NCI-H1694 treated with DMSO at 0.1 percent for 48 hours (cell line): ENCODE measurements at places on chromosomes 1 and 21.

DNA sequence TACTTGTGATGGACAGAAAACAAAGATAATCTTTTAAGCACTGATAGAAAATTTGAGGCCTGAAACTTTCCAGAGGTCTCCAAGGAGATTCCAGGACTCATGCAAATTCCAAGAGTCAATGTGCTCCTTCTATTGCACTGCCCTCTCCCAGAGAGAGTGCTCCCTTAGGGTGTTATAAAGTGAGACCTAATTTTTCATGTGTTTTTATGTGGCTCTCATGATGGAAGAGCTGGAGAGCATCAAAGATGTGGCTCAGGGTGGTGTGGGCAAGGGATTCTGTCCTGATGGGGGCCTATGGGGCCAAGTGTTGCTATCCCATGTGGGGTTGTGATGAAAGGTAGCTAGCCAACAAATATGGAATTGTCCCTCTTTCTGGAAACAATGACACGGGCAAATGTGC, 101.3 kb downstream of the PRRX1 start:
- no peak for DNase-seq

DNA sequence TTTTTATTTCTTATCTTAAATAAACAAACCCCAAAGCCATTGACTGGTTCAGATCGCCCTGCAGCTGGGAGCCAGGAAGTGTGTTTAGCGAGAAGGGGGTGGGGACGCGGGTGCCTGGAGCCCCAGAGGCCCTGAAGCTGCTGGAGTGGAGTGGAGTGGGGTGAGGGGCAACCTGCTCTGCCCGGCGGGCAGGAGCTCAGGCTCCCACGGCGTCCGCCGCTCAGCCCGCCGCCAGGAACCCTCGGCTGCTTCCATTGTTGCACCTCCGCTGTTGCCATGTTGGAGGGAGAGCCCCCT, 673 bp downstream of the PIK3C2B start:
- DNase-seq = peak; percentile 35

- DNase-seq = no peak
These were observed 25.0 kb upstream of the TENT5C start for GRCh38 chr1:117580882-117581281.

DNA sequence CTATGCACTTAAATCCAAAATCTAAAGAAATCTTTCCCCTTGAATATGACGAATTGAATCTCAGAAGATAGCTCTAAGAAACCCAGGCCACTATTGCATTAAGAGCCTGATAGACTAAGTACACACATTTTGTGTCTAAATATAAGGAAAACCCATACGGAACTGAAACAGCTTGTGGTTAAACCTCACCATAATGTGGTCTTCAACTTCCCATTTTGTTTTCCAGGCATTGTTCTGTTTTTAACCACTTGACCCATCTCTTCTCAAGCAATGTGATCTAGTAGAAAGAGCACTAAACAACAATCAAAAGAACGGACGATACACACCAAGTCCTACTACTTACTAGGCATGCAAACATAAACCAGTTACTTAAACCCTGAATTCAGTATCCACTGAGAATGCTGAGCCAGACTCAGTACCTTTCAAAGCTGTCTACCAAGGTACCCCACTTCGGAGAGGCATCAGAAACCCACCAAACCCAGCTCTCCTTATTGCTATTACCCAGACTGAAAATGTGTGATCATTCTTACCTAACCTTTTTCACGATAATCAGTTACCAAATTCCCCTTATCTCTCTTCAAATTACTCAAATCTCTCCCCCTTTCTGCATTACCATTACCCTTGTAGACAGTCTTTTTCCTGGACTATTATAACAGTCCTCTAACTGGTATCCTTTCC, 12.8 kb downstream of the OTUD7B start:
- DNase-seq = no peak

GRCh38 chr1:66380452-66381212, 153.3 kb upstream of the SGIP1 start:
- no peak for DNase-seq

DNA sequence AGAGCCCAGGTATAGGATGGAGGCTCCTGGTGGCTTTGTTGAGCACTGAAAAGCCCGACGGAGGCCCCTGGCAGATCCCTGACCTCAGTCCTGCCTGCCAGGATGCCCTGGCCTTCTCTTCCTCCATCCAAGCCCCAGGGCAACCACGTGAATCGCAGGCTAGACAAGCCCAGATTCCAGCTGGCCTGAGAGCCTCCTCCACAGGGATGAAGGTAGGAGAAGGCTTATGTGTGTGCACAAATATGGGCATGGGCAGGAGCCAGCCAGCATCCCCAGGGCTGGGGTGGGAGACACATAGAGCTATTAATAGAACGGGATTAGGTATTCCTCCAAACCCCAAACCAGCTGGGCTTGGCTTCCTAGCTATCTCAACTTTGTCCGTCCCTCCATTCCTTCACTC, 4.0 kb upstream of the EXTL1 start:
- DNase-seq = no peak

- no peak for DNase-seq
These were observed 154.3 kb upstream of the RNPC3 start for GRCh38 chr1:103371234-103371633.

DNA sequence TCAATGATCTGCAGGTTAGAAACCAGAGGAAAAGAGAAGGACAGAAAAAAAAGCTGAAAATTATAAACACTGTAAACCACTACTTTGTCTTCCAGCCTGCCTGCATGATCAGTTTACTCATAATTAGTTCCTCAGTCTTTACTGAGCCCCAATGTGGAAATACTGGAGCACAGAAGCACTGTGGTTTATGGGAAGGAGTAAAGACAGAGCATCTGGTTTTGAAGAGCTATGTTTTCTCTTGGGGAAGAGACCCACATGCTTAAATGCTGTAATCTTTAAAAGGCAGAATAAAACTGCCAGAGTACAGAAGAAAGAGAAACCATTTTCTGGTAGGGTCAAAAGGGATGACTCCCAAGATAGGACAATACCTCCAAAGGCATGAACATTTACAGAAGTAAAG, 159.0 kb upstream of the ZNHIT6 start:
- DNase-seq = no peak

DNA sequence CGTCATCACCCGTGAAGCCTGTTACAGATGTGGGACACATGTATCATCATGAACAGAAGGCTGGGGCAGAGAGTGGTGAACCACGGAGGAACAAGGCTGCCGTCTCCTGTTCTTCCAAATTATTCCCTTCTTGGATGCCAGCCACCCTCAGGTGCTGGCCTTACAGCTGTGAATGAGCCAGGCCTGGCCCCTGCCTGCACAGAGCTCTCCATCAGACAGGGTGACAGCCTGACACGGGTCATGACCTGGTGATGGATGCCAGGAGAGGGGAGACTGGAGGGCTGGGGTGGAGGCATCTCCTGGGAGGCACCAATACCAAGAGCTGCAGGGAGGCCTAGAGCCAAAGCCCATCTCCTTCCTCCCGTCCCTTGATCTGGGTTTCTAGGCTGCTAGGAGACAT, 230.0 kb upstream of the C1orf174 start:
- DNase-seq = no peak

- DNase-seq = no peak
These were observed 119.2 kb downstream of the ITSN1 start for GRCh38 chr21:33761441-33762036.

GRCh38 chr1:1200876-1201810, 5.2 kb downstream of the TNFRSF18 start:
- DNase-seq = no peak

DNA sequence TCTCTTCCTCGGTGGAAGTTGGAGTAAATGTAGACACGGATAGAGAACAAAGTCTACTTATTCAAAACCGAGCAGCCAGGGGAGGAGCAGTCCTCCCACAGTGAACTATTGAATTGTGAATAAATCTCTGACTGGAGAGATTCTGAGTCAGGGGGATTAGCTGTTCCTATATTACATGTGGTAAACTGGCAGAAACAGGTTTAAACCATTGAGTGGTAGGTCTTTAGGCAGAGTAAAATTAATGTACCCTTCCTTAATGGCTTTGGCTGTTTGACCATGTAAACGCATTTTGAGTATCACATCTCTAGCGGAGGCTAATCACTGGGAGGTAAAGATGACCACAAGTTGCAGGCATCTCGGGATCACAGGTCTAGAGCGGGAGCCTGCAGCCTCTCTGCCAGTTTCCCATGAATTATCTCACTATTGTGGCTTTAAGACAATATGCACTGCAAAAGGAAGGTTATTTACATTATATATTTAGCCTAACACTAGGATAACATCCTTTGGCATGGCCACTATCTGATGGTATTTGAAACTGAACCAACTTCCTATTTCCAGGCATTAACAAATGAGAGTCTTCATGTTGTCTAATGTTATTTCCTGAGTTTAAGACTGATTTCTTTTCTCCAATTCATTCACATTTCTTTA, 7.9 kb upstream of the DISC1 start:
- DNase-seq = no peak

DNA sequence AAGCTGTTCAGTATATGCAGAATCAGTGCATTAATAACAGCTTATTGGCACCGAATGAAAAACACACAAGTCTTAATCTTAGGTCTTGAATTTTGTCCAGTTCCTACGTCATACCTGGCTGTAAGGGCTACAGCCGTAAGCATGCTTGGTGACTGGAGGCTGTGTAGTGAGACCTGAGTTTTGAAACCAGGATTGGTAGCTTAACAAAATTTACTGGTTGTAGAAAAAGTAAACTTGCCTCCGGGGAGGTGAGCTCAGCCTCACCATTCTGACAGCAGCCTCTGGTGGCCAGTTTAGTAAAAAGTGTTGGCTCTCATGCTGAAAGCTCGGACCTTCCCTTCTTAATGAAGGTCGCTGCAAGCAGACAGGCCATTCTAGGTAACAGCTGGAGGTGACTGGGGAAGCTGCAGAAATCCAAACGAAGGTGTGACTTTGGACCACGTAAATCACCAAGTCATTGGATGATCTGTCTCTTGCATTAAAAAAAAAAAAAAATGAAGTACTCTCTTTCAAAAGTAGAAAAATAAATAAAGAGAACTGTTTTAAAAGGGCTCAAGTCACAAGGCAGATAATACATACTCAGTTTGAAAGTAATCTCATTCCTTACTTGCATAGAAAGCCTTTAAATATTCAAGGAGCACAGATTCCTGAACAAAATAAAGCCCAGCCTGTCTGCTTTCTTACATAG, 48.9 kb downstream of the HLCS start:
- DNase-seq = no peak

DNA sequence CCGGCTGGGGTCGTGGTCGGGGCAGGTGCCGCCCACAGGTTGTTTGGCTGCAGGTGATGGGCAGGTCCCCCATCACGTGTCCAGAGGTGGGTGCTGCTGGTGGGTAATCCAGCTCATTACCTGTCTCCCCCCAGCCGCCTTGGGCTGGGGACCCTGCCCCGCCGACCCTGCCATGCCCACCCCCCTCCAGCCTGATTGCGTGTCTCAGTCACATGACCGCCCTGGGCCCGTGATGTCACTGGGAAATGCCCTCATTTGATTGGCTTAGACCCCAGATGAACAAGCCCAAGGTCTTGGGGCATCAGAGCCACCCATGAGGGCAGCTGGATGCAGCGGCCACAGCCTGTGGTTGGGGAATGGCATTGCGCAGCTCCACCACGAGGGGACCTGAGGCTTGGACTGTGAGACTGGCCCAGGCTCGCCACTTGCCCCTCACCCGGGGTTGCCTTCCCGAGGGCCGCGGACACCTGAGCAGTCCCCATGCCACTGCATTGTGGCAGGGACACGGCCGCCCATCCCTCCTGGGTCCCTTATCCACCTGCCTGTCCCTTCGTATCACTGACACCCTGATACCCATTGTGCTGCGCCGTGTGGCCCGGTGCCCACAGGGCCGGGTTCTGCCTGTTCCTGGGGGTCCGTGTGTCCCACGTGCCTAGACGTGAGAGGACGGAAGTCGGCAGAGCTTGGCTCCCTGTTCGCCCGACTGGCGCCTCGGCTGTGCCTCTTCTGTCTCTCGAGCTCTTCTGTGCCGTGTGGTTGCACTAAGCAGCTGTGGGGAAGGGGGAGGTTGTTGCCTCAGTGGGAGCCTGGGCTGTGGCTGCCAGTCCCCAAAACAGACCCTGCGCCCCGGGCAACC, 68.0 kb downstream of the FAAP20 start:
- DNase-seq = no peak

DNA sequence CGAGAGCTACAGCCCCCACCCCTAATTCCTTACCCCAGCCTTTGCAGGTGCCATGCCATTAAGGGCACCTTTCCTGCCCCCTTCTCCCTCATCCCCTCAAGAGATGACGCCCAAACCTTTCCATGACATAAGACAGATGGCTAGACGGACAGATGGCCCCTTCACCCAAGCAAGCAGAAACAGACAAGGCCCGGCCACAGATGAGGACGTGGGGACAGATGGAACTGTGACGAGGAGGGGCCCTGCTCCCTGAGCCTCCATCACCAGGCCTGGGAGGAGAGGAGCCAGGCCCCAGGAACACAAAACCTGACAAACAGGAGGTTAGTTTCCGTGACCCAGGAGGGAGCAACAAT, 24.7 kb upstream of the PEF1 start:
- peak; percentile 47 for DNase-seq

GRCh38 chr21:44459712-44460440, 4.6 kb downstream of the LRRC3 start:
- DNase-seq = no peak

DNA sequence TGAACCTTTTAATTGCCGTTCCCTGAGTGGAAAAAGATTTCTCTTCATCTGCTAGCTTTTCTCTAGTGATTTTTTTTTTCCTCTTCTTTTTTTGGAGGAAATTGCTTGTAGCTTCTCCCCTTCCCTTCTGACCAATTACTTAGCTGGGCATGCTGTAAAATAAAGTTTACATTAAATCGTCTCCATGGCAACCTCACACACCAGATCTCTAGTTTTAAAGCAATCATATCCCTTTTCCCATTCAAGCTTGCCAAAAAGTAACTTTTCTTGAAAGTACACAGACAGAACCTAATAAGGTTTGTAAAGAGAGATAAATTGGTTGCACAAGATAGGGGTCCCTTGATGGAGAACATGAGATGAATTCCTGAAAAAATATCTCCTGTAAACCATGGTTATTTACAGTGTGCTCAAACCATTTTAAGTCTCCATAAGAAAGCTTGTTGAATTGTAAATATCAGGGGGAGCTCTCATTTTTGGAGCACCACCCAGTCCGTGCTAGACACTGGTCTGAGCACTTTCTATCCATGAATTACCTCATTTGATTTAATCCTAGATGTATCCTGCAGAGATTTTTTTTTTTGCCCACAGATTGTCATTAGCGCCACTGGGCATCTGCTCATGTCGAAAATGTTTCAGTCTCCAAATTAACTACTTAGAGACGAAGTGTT, 32.6 kb upstream of the HTR1D start:
- no peak for DNase-seq

DNA sequence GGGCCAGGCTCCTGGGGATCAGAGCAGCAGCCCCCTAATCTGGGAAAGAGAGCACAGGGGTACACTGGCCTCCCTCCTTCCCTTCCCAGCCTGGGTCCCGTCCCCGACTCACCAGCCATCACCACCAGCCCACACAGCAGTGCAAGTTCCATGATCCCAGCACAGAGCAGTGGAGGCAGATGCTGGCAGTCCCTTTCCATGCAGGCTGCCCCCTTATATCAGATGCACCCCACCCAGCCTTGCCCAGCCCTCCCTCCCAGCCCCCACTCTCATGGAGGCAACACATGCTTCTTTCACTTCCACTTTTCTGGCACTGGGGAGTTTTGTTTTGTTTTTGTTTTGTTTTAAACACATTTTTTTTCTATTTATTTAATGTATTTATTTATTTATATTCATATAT, at the start of gene PLA2G2D:
TSS of gene PLA2G2D (minus strand) at position 190 of the 400 bp plus-strand sequence. CDS start at position 152, 38 bp downstream.
- no peak for DNase-seq

GRCh38 chr1:26832249-26832960, 5.9 kb downstream of the ZDHHC18 start:
- no peak for DNase-seq

GRCh38 chr1:182829285-182829932, 9.7 kb upstream of the DHX9 start:
- DNase-seq = no peak
